ENCODE measurements at places on chromosomes 12 and 14.
A peak's percentile ranks its signal among the peaks of the same experiment; 100 is the strongest.

DNA sequence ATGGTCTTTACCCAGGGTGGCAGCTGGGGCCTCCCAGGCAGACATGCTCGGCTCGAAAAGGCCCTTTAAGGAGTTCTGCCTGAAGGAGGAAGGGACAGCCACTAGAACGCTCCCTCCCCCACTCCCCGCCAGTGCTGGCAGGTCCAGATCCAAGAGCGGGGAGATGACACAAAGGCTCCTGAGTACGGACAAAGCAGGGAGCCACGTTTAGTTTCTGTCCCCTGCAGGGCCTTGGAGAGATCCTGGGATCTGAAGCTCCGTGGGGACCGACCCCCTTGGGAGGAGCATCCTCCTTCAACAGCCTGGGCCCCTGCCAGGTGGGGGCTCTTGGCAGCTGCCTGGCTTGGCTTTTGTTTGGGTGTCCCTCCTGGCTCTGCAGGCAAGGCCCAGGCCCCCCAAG is 89.7 kb downstream of the ESRRB start:
- no peak overlapping the region for H3K4me3 ChIP-seq
- no peaks in the 10 kb centered on the region for H3K4me1 ChIP-seq
- H3K27me3 ChIP-seq = no peaks in the 10 kb centered on the region
- H3K36me3 ChIP-seq = no peaks in the 10 kb centered on the region
- DNase-seq = no peak
- H3K27ac ChIP-seq = no peak overlapping the region

DNA sequence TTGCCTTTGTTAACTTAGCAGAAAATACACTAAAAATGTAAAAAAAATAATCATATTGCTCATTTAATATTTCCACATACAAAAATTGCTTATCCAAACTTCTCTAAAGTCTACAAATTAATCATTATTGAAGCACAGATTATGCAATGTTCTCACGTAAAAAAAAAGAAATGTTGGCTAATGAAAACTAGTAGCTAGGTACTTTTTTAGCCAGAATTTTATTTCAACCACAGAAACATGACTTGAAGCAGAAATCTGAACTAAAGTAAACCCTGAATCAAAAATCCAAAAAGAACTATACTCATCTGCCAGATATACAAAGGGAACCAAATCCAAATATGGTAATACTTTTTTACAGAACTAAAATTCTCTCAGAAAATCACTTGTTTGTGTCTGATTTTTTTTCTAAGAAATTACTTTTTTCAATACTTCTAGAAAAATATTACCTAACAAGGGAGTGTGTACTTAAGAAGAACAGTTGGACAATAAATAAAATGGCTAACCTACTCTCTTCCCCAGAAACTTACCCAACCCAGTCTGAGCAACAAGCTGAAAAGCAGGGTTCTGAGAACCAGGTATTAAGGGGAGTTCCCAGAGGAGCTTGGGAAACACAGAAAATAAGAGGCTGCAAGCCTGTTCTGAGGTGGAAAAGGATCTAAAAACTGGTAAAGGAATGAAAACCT is 78.4 kb upstream of the RAP1B start:
- DNase-seq = no peak
- no peaks in the 10 kb centered on the region for H3K4me1 ChIP-seq
- peak overlapping the region; percentile 67 for H3K27ac ChIP-seq
- H3K36me3 ChIP-seq = no peaks in the 10 kb centered on the region
- no peaks in the 10 kb centered on the region for H3K27me3 ChIP-seq

DNA sequence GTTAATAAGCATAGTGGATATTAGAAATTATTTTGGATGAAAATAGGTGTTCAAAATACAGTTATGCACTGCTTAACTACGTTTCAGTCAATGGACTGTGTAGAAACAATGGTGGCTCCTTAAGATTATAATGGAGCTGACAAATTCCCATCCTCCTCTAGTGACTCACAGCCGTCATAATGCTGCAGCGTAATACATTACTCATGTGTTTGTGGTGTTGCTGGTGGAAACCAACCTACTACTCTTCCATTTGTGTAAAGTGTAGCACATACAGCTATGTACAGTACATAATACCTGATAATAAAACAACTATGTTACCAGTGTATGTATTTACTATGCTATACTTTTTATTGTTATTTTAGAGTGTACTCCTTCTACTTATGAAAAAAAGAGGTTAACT is 111.2 kb upstream of the TMCC3 start:
- H3K36me3 ChIP-seq = no peaks in the 10 kb centered on the region
- H3K4me1 ChIP-seq = no peaks in the 10 kb centered on the region
- no peak overlapping the region for H3K4me3 ChIP-seq

GRCh38 chr12:96420277-96420835 is 20.1 kb upstream of the CDK17 start:
- H3K27ac ChIP-seq = no peak overlapping the region
- H3K4me1 ChIP-seq = no peaks in the 10 kb centered on the region
- no peak for DNase-seq

- H3K27ac ChIP-seq = no peak overlapping the region
- no peaks in the 10 kb centered on the region for H3K4me1 ChIP-seq
- peaks cover 45% of the 10 kb centered on the region for H3K27me3 ChIP-seq
- no peaks in the 10 kb centered on the region for H3K36me3 ChIP-seq
Observed at GRCh38 chr12:30928356-30929244, 2.1 kb downstream of the TSPAN11 start.

DNA sequence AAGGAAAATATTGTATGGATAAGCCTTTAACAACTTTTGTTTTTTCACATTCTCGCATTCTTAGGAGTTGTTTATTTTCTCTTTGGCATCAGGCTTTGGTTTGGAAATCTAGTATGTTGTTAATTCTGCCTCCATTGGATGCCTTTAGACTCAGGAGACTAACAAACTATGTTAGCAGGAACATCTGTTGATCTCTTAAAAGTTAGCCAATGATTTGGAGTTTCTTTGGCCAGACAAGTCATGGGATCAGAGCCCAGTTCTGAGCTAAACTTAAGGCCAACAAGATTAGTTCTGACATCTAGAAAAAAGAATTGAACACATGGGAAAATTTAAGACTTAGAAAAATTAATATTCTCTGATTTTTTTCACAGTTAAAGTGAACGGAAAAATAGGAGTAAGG is 35.3 kb upstream of the STRAP start:
- H3K4me1 ChIP-seq = no peaks in the 10 kb centered on the region
- DNase-seq = no peak
- no peak overlapping the region for H3K4me3 ChIP-seq
- no peaks in the 10 kb centered on the region for H3K36me3 ChIP-seq
- H3K27me3 ChIP-seq = no peaks in the 10 kb centered on the region
